Activated CD8-positive, alpha-beta memory T cell treated with anti-CD3 and anti-CD28 coated beads for 4 hours (primary cell): ENCODE measurements at places on chromosomes 16 and 17.

DNA sequence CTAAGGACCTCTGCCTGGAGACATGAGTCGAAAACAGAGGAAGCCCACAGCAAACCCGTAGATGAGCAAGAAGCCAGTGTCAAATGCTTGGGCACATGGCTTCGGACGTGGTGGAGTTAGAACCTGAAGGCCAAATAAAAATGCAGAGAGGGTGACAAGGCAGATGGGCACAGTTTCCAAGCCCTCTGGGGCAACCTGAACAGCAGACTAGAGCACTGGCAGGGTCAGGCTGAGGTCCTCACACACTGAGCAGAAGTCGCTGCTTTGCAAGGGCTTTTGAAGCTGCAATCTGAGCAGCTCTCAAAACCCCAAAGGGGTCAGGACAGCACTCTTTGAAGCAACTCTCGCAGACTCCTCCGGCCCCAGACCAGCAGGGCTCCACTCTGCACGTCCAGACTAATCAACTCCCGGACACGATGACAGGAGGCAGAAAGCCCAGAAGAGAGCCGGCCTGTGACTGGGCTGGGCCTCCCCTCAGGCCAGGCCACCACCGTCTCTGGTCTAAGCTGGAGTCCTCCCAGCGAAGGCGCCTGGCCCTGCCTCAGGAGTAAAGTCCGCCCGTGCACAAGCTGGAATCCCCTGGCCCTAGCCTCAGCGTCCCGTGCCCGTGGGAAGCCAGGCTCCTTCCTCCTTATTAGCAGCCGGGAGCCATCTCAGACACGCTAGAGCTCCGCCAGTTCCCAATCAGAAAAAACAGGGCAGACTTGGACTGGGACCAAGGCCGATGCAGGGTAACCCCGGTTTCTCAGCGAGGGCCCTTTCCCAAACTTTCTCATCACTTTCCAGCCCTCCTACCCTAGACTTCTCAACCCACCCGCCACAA lies 924 bp downstream of the SMARCD2 start:
- no peak for DNase-seq

DNA sequence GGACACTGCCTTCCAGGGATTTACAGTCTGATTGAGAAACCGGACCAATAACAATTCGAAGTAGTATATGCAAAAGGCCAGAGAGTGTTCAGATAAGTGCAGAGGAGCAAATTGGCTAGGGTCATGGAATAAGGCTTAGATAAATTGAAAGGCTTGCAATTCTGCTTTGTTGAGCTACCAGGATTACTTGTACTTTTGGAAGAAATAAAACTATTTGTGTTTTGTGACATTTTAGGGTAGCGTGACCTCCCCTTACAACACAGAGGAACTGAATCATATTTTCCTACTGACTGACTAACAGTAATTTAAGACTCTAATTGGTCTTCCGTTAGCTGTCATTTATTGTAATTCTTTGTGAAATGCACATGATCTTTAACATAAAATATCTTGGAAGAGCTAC lies 104.7 kb downstream of the PITPNC1 start:
- DNase-seq: no peak

DNA sequence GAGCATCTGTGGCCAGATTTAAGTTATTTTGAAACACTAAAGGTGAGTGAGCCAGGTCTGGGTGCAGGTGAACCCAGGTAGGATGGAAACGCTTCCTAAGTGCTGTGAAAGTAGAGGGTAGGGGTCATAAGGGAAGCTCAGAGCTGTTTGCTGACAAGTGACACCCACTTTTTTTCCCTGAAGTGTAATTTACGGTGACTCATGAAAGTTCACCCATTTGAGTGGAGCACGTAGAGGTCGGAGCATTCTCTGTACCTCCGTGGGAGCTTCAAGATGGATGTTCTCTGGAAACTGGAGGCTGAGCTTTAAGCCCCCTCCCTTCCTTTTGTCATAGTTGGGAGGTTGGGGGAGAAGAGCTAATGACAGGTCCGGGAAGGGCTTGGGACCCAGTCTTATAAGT lies 44.3 kb downstream of the MPRIP start:
- no peak for DNase-seq

GRCh38 chr16:24216961-24217360 lies 39.2 kb upstream of the CACNG3 start:
- DNase-seq: no peak

- DNase-seq: no peak
Observed at GRCh38 chr17:35117984-35118383, 1.7 kb downstream of the RAD51D start.

GRCh38 chr16:11510178-11510973 lies 76.3 kb downstream of the LITAF start:
- no peak for DNase-seq

- DNase-seq: no peak
Observed at GRCh38 chr16:78552106-78552675, 452.7 kb downstream of the WWOX start.

- DNase-seq: no peak
Observed at GRCh38 chr17:75652934-75653549, 13.9 kb downstream of the RECQL5 start.

DNA sequence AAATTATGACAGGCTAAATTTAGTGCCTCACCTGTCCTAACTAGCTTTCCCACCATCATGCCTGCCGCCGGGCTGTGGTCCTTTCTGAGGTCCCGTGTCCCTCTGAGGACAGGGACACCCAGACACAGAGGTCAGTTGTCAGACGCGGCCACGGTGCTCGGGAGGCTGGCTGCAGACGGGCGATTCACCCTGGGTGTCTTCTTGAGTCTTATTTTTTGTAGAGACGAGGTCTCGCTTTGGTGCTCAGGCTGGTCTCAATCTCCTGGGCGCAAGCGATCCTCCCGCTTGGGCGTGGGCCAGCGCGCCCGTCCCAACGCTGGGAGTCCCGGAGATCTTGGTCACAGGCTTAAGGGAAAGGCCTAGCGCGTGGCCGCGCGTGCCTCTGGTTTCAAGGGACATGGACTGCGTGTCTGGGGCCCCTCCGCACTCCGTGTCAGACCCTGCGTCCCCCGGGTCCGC lies 797 bp upstream of the RAB11FIP3 start:
- DNase-seq: no peak

DNA sequence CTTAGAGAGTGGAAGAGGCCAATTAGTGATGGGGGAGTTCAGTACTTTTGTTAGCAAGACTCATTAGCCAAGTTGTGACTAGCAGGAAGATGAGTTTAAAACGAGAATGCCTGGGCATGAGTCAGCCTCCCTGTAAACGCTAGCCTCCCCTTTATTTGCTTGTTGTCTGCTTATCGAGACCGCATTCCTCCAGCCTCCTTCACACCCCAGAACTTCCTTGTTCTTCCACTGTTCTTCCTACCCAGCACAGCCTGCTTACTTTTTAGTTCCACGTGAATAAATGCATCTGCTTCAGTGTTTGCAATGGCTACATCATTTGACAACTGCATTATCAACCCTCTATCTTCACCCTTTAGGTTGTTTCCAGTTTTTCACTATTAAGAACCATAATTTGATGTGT lies 20.2 kb upstream of the OR3A1 start:
- no peak for DNase-seq

GRCh38 chr17:30482555-30482954 lies 5.3 kb downstream of the GOSR1 start:
- no peak for DNase-seq

- DNase-seq: no peak
Observed at GRCh38 chr16:29877266-29877961, 14.4 kb upstream of the CDIPT start.

GRCh38 chr16:10751291-10751697 lies 7.7 kb downstream of the NUBP1 start:
- no peak for DNase-seq

DNA sequence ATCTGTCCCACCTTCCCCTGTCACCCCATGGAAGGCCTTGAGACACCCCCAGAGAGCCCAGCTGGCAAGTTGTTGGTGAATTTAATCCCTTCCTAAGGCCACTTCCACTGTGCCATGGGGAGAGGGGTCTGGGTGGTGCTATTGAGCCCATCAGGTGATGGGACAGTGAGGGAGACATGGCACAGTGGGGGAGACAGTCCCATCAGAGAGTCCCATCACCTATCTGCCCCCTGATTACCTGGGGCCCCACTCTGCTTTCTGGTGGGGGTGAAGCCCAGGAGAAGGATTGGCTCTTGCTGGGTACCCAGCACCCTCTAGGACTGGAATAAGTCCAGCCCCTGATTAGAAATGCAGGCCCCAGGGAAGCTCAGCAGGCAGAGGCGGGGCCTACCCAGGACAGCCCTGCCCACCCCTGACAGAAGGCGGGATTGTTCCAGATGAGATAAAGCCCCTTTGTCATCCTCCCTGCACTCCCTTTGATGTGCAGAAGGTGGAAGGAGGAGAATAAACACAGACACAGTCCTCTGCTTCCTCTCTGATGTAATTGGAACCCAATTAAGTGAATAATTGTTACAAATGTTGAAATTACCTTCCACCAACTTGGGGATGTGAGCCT lies 18.9 kb downstream of the TMEM132E start:
- DNase-seq: no peak

GRCh38 chr16:9114842-9115241 lies 23.4 kb downstream of the HAPSTR1 start:
- DNase-seq: no peak

- no peak for DNase-seq
Observed at GRCh38 chr16:50736448-50736847, 5.4 kb upstream of the CYLD start.

DNA sequence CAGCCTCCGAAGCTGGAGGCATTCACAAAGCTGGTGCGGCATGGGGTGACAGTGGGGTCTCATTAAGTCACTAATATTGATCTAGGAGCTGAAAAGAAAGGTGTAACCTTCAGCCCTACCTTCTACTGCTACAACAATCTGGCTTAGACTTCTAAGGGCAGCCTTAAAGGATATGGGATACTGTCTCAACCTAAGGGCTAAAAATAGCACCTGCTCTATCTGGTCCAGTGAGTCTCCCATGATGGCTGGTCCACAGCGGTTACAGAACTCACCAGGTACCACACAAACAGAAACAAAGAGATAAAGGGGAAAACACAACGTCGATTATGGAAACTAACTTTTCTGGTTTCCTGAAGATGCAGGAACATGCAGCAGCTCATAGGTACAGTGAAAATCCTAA lies 115.8 kb downstream of the SMG6 start:
- DNase-seq: no peak

- DNase-seq: no peak
Observed at GRCh38 chr17:61479493-61480413, 27.5 kb downstream of the TBX4 start.

DNA sequence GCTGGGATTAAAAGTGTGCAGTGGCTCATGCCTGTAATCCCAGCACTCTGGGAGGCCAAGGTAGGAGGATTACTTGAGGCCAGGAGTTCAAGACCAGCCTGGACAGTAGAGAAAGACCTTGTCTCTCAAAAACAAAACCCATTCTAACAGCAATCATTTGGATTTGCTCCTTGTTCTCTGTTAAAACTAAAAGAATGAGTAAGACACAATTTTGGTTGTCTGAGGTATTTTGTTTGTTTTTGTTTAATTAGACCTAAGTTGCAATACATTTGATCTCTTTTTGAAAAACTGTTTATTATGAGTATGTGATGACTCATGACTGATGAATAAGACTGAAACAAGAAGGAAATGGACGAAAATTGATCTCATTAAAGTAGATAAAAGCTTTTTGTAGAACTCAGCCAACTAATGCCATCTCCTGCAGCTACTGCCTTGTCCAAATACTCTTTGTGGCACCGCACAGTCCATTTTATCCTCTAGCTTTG lies 29.0 kb downstream of the GLG1 start:
- DNase-seq: no peak

GRCh38 chr17:76986365-76986764 lies 118.2 kb downstream of the MGAT5B start:
- DNase-seq: no peak

- DNase-seq: no peak
Observed at GRCh38 chr17:50903604-50904517, 37.7 kb upstream of the TOB1 start.

- DNase-seq: no peak
Observed at GRCh38 chr16:49496656-49497055, 123.1 kb downstream of the C16orf78 start.

DNA sequence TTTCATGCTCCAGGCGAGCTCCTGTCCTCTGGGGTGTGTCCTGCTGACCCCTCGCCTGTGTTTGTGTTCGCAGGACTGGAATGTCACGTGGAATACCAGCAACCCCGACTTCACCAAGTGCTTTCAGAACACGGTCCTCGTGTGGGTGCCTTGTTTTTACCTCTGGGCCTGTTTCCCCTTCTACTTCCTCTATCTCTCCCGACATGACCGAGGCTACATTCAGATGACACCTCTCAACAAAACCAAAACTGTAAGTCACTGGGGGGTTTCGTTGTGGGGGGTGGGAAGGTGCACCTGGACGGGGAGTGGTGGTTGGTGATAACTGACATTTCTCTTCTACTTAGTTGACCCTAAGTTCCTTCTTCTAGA lies 58.3 kb downstream of the ABCC1 start:
- no peak for DNase-seq

DNA sequence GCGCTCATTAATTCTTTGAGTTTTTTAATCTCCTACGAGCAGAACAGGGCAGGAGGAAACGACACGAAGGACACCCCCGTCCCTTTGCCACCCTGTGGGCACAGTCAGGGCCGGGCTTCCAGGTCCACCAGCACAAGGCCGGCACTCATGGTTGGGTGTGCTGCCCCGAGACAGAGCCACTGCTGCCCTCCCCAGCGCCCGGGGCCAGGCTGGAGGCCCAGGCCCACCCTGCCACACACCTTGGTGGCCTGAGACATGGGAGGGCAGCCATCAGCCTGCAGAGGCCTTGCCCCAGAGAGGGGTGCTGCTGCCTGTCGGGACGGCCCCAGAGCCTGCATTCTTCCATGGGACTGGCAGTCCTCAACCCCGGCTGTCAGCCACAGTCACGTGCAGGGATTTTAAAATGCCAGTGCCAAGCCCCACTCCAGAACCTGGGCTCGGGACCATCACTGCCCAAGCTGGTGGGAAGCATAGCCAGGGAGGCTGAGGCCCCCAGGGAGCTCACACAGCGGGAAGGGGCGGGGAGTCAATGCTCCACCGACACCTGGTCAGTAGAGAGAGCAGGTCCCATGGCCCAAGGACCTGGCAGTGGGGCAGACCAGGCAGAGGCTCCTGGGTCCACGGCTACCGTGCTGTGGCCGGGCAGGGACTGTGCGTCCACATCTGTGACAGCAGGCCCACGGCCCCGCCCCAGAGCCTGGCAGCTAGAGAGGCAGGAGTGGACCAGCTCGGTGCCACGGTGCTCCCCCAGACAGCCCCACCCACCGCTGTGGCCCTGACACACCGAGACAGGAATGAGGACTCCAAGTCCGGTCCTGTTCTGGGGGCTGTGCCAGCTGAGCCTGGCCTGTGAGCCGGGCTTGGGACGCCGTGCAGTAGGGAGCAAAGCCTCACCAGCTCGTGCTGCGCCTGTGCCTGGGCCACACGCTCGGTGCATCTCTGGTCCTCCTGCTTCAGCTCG lies 27.5 kb downstream of the CEP131 start:
- DNase-seq: no peak
